Stimulated activated CD8-positive, alpha-beta memory T cell treated with anti-CD3 and anti-CD28 coated beads, Interleukin-15, amount 100 ng/mL, for 24 hours (primary cell): ENCODE measurements at places on chromosomes 5 and 9.

- no peak for DNase-seq
Observed at GRCh38 chr5:79030663-79031484, 38.6 kb downstream of the DMGDH start.

DNA sequence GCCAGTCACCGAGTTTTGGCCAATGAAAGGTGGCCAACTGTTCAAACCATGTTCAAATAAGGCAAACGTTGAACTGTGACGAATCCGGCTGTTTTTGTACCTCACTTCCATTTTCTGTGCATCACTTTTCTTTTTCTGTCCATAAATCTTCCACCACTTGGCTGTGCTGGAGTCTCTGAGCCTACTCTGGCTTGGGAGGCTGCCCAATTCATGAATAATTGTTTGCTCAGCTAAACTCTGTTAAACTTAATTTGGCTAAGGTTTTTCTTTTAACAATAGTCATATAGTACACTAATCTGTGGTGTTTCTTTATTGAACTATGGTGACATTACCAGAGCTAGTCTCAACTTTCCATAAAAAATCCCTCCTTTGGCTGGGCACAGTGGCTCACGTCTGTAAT lies 11.3 kb downstream of the NIM1K start:
- no peak for DNase-seq

- DNase-seq, result no peak
Observed at GRCh38 chr9:135344523-135344901, 135.1 kb upstream of the PPP1R26 start.

DNA sequence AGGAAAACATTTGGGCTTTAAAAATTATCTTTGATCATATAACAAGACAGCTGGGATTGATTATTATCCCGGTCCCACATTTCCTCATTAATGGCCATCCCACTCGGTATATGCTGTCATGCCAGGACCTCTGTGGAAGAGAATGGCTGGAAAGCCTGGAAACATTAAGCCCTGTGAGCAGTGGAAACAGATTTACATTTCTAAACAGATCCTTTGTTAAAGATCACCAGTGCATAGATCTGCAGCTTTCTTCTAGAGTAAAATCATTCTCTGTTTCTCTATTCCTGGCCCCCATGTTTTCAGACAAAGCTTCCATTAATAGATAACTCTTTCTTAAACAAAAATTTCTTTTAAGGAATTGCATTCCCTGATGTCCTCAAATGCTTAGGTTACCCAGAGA lies 152.2 kb downstream of the CAVIN4 start:
- no peak for DNase-seq

- no peak for DNase-seq
Observed at GRCh38 chr5:95723632-95724369, 7.3 kb upstream of the RHOBTB3 start.

- DNase-seq, result no peak
Observed at GRCh38 chr9:84315278-84315877, 25.2 kb downstream of the SLC28A3 start.

DNA sequence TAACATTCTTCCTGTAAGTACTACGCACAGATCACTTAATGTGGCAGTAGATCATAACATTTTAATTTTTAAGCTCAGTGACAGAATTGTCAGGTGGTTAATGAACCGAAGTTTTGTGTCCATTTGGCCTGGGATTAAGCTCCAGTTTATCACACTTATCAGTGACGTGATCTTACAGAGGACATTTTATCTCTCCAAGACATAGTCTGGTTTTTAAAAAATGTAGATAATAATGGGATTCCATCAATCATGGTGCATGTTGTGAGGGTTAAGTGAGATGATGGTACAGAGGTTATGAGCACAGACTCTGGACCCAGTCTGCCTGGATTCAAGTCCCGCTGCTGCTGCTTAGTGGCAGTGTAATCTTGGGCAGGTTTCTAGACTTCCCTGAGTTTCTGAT lies 66.0 kb upstream of the ZFAND5 start:
- no peak for DNase-seq

DNA sequence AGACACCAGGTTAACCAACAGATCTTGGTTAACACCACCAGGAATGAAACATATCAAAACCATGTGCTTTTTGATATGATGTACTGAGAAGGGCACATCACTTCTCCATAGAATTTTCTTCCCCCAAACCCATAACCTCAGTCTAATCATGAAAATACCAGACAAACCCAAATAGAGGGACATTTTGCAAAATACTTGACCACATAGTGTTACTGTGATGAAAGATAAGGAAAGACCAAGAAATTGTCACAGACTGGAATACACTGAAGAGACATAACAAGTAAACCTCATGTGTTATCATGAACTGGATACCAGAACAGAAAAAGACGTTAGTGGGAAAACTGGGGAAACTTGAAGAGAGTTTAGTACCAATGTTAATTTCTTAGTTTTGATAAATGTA lies 74.9 kb upstream of the VCAN start:
- no peak for DNase-seq

DNA sequence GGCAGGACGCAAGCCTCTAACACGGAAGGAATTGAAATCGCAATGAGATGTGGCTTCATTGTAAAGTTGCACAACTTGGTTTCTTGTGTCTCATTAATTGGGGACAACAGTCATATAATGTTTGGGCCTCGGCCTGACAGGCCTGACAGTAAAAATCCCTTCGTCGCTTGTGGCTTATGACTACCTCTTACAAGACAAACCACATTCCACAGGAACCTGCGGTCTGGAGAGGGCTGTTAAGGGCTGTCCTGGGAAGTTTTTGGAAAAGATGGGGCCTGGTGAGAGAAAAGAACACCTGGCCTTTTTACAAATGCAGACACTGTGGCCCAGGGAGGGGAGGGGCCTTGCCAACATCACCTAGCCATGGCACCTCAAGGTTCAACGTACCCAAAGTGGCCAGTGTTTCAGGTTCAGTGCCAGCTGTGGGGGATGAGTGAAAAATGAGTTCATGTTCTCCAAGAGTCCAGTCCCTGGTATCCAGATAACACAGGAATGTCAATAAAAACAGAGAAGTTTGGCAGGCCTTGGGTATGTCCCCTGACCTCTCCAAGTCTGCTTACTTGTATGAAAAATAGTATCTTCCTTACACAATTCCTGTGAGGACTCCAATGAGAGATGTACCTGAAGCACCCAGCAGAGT lies 22.2 kb downstream of the SHB start:
- no peak for DNase-seq

- no peak for DNase-seq
Observed at GRCh38 chr5:65356274-65356673, 125.4 kb downstream of the ADAMTS6 start.

DNA sequence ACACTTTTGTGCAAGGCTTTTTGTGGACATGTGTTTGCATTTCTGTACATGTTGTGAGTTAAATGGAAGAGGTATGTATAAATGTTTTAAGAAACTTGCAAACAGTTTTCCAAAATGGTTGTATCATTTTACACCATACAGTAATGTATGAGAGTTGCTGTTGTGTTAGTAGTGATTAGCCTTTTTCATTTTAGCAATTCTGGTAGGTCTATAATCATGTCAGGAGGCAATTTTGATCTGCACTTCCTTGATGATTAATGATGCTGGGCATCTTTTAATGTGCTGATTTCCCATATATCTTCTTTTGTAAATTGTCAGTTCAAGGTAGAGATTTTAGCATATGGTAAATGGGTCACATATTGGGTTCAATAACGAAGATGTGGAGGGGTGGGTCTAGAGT lies 87.3 kb downstream of the ANKRD18B start:
- DNase-seq, result no peak

DNA sequence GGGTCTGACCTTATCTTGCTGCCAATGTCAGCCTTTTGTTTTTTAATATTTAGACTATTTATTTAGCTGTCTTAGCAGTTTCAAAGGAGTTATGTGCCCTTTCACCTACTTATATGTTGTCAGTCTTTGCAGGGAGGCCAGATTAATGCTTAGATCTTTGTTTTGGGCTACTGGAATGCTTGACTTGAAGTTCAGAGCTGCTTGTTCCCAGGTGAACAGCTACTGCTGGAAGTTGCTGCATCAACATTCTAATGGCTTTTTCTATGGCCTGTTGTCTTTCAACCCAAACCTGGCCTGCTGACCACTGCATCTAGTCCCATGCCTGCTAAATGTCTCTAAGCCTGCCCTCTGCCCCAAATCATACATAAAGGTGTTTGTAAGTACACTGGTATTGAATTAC lies 3.0 kb downstream of the SLC22A5 start:
- no peak for DNase-seq

GRCh38 chr5:37840053-37841034 lies 503 bp upstream of the GDNF start:
- no peak for DNase-seq

- DNase-seq, result no peak
Observed at GRCh38 chr9:14314929-14315874, 1.3 kb upstream of the NFIB start.

DNA sequence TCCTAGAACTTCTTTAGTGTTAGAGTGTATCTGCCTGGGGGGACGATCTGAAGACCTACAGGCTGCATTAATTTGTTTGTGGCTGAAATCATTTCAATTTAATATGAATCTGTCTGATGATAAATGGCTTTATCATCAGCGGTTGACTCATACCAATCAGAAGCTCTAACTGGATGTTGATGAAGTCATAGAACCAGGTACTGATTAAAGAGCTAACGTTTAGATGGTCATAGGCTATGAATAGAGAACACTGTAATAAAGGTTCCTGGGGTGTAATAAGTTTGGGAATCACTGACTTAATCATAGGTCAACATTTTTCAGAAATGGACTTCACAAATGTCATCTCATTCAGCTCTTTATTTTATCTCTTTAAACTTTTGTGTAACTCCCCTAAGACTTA lies 329.9 kb downstream of the MSX2 start:
- DNase-seq, result no peak

DNA sequence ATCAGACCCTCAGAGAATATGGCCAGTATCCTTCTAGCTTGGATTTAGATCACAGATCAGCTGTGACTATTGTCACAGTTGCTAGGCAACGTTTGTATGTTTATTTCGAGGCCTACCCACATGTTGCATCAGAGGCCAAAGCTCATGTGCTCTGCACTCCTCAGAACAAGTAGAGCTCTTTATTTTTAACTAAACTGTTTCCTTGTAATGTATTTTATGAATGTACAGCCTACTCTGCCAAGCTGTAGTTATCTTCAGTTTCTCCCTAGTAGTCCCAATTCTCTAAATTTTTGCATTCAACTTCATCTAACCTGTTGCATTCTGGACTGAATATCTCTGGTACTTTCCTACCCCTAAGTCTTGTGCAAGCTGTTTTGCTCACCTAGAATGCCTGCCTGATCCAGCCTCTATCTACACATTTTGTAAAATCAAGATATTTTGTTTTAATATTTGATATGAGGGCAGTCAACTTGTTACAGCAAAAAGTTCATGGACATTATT lies 52.8 kb downstream of the CAST start:
- DNase-seq, result no peak

GRCh38 chr5:133775584-133776304 lies 163.4 kb upstream of the FSTL4 start:
- no peak for DNase-seq

DNA sequence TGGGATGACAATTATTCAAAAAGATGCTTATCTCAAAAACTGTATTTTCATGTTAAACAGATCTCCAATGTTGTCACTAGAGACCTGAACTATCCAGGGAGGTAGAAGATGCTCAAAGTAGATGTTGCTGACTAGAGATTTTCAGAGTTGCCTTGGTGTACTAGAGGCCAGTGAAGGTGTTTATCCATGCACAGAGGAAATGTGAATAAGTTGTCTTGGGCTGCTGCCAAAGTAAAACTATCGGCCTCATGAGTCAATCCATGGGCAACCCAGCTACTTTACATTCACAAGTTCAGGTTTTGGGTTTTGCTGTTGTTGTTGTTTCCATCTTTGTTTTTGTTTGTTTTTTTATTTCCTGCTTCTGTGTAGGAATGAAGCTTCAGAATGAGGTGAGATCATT lies 141.1 kb upstream of the RANBP3L start:
- no peak for DNase-seq

DNA sequence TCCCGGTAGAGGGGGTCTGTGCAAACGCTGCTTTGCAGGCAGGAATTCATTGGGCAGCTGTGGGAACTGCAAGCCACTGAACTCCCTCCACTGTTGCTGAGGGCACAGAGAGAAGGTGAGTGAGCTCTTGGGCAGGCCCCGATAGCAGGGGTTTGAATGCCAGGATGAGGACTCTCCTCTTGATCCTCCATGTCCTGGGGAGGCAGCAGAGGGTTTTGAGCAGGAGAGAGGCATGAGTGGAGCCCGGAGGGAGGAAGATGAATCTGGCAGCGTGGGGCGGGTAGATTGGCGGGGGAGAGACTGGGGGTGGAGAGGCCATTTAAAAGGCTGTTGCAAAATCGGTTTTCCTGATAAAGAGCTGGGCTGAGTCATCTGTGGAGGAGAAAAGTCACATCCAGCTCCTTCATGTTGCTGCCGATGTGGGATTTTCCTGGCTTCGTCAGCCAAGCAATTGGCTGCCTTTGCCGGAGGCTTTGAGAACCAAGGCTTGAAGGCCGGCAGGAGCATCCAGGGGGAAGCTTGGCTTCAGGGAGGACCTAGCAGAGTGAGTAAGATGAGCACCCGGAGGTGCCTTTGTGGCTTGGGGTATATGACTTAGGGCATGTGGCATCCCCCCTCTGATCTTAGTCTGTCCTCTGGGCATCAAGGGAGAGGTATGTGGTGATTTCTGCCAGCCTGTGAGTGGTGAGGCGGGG lies at the start of gene SYNPO:
Gene SYNPO (plus strand): TSS at position 350 of the 695 bp plus-strand sequence. CDS start 7,616 bp downstream, outside the sequence.
- no peak for DNase-seq

- no peak for DNase-seq
Observed at GRCh38 chr5:102975457-102976182, 144.3 kb downstream of the GIN1 start.

DNA sequence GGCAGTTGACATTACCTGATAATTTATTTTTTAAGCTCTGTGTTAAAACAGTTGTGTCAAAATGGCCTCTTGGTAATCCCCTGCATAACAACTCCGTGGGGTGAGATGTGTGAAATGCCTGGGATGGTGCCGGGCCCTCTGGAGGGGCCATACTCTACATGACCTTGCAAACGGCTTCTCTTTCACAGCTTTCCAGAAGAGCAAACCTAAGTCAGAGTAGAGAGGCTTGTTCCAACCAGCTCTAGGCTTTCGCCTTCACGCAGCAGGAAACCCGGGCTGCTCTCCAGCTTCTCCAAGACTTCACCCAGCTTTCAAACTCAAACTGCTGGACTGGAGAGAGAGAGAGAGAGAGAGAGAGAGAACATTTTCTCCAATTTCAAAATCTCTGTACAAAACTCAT lies 120.1 kb downstream of the SNX18 start:
- DNase-seq, result no peak

- no peak for DNase-seq
Observed at GRCh38 chr5:138978581-138978980, 103.4 kb upstream of the LRRTM2 start.

- DNase-seq, result no peak
Observed at GRCh38 chr5:157596487-157596886, 20.9 kb upstream of the ADAM19 start.

GRCh38 chr5:61915646-61916045 lies 390.4 kb upstream of the KIF2A start:
- no peak for DNase-seq
